ENCODE measurements at places on chromosomes 12 and 14. TPM values are rescaled to one million over a fixed set of nuclear protein-coding genes. Genes with fewer than 3 reads are reported as not detected.

DNA sequence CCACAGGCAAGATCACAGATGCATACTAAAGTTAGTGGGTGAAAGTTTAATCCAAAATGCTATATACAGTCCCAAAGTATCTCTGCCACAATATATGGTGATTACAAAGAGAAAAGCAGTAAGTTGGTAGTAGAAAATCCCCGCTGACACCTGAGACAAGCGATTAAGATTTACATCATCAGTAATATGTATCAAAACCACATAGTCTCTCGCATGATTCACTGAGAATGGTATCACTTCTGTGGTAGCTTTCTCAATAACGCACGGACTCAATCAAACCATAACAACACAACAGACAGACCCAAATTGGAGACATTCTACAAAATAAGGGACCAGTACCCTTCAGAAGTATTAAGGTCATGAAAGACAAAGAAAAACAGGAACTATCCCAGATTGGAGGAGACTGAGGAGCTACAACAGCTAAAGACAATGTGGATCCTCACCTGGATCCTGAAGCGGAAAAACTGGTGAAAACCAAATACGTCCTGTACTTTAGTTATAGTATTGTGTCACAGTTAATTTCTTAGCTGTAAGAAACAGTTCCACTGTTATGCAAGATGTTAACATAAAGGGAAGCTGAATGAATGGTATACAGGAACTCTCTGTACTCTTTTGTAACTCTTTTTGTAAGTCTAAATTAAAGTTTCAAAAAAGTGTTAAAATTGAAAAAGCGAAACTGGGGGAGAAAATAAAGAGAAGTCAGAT lies 51.0 kb downstream of the SPTLC2 start:
- DNase-seq = no peak

DNA sequence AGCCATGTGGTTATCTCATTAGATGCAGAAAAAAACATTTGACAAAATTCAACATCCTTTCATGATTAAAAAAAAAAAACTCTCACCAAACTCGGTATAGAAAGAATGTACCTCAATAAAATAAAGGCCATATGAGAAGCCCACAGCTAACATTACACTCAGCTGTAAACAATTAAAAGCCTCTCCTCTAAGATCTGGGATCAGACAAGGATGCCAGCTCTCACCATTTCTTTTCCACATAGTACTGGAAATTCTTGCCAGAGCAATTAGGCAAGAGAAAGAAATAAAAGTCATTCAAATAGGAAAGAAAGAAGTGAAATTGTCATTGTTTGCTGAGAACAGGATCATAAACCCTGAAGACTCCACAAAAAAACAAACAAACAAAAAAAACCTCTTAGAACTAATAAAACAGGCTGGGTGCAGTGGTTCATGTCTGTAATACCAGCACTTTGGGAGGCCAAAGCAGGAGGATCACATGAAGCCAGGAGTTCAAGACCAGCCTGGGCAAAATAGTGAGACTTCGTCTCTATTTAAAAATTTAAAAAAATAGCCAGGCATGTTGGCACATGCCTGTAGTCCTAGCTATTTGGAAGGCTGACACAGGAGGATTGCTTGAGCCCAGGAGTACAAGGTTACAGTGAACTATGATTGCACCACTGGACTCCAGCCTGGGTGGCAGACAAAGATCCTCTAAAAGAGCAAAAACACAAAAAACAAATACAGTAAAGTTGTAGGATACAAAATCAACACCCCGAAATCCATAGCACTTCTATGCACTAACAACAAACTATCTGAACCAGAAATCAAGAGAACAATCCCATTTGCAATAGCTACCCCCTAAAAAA lies 114.4 kb downstream of the FOXA1 start:
- DNase-seq = no peak

GRCh38 chr14:95211721-95212504 lies 54.6 kb upstream of the DICER1 start:
- DNase-seq = no peak

DNA sequence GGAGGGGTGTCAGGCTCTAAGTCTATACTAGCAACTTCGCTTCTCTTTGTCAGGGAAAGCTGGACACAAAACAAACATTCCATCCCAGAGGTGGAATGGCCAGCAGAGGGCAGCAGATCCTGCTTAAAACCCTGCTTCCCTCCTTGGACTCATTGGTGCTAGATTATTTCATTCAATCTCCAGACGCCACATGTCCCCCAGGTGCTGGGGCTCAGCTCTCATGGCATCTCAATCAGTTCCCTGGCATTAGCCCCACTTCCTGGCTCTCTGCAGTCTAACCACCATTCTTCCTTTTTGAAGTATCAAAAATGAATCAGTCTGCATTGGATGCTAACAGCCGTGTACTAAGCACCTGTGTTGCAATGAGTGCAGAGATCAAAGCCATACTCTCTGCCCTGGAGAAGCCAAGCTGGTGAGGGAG lies 8.1 kb upstream of the PPP1R1A start:
- DNase-seq = peak; percentile 33

DNA sequence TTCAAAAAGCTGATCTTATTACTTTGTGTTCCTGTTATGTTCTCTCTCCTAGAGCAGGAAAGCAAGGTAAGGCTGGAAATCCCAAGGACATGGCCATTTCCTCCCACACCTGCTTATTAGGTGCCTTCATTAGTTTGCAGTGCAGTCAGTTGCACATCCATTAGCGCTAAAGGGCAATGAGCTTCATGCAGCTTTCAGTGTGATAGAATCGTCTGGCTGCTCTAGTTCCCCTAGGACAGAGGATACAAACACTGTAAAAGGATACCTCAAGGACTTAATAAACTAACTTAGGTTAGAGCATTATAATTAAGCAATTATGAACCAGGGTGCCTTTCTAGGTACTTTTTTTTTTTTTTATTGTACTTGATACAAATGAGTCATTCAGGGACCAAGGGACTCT lies 21.1 kb downstream of the TMEM117 start:
- no peak for DNase-seq

DNA sequence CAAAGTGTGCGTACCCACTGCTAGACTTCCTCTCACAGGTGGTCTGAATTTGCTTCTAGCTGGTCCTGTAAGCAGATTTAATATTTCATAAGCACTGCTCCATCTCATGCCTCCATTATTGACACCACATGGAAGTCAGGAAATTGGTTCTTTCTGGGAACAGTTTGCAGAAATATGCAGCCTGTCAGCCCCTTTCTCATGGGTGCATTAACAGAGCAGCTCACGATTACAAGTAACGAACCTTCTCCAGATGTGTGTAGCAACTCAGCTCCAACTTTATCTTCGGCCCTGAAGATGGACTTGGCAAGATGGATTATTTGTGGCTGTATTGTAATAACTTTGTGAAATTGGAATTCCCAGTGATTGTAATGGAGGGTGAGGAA lies 214.5 kb upstream of the DDHD1 start:
- no peak for DNase-seq

DNA sequence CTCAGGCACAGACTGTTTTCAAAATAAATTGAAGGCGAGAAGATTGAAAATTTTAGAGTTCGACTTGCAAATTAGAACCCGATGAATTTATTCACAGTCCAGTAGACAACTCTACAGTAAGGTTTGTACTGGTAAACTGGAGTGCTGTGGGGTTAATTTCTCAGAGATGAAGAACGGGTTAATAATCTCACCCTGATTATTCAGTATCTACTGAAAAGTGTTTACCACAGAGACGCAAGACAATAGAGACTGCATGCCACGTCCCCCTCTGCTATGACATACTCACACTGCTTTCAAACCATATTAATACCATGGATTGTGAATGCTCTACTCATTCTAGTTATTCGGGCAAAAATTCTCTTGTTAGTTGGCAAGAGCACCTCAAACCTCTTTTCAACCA lies 36.1 kb downstream of the CFL2 start:
- no peak for DNase-seq

DNA sequence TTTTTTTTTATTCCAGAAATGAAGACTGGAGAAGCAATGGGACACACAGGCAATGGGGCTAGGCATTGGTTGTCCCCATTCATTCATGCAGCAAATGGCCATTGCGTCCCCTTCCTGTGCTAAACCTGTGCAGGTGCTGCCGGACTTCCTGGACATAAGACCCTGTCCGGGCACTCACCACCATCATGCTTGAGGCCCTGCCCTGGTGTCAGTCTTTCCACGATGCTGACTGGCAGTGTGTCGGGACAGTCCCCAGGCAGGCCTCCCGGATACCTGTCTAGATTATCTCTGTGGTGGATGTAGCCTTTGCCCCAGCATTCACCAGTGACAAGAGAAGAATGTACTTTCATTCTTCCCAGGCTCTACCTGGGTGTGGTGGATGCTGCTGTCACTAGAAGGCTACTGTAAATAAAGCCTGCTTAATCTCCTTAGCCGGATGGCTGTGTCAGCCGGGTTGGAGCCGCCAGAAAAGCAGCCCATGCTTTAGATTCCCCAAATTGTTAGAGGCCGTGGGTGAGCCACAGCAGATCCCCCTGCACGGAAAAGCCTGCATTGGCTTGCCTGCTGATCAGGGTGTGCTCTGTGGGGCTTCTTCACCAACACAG lies 94.5 kb upstream of the PARP11 start:
- DNase-seq = no peak

DNA sequence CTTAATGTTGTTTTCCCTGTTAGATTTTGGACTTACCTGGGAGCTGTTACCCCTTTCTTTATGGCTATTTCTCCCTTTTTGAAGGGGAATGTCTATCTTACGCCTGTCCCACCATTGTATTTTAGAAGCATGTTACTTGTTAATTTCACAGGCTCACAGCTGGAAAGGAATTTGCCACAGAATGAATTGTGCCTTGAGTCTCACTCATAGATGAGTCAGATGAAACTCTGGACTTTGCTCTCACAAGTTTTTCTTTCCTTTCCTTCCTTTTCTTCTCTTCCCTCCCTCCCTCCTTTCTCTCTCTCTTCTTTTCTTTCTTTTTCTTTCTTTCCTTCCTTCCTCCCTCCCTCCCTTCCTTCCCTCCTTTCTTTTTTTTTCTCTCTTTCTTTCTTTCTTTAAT lies 9.3 kb upstream of the ATF7IP start:
- DNase-seq = no peak

GRCh38 chr12:81176796-81177195 lies 98.9 kb downstream of the ACSS3 start:
- DNase-seq = no peak

DNA sequence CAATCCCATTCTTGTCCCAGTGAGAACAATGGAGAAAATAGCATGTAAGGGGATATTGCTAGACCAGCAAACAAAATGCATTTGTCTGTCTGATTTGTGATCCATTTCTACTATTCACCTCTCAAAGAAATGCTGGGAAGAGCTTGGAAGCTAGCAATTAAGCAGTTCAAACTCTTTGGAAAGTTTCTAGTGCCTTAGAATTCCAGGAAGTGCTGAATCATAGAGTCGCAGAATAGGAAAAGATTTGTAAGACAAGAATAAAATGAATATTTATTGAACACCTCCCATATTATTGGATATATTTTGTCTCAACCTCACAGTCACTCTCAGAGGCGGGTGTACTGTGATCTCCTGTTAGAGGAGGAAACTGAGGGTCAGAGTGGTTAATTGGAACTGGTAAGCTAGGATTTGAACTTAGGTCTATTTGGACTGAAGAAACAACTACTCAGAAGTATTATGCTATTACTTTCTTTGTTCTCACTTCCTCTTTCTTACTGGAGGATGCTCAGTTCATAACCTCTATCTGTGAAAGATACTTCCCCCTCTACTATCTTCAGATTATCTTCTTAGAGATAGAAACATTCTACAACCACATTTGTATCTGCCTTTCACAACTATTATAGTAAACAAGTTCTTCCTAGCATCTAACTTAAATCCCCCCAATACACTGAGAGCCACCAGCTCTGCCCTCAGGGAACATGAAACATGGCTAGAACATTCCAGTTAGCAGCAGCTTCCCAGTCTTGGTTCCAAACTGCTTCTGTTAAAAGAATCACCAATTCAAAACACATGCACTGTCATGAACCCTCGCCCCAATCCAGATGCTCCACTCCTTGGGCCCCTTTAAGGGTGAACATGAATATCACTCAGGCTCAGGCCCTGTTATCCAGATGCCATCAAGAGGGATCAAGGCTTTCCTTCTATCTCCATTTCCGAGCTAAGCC lies 64.2 kb downstream of the DRAM1 start:
- DNase-seq = no peak

DNA sequence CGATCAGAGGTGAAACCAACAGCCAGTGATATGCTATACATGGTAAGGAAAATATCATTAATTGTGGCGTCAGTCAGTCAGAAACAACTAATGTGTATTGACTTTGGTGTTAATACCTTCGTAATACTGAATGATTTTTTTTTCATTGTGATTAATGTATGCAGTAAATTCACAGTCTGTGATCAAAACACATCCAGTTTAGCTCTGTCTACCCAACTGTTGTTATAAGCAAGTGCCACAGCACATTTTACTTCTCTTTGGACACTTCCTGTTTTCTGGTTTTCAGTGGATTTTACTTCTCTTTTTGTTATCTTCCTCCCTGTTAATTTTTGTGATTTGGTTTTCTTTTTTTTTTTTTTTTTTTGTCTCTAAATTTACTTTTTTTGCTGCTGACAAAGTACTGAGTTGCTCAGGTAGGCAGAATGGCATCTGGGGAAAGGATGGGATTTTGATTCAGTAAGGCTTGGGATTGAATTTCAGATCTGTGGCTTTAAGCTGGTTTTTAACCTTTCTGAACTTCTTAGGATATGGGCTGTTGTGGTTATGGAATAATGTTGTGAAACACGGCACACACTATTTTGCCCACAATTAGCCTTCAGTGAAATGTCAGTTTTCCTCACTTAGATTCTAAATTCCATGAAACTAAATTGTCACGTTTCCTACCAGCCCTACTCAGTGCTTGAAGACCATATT lies 604 bp downstream of the GLIPR1 start:
- no peak for DNase-seq

GRCh38 chr14:64663174-64663573 lies 41.0 kb upstream of the PLEKHG3 start:
- DNase-seq = no peak

- DNase-seq = peak; percentile 56
Observed at GRCh38 chr14:64549791-64550620, at the start of gene PPP1R36. PPP1R36 (plus strand) TSS chr14:64549961; CDS start chr14:64549998, 37 bp downstream.

- DNase-seq = no peak
Observed at GRCh38 chr12:131599190-131600159, 111.4 kb upstream of the SFSWAP start.

GRCh38 chr12:5036031-5036430 lies 7.6 kb upstream of the KCNA5 start:
- no peak for DNase-seq

- DNase-seq = no peak
Observed at GRCh38 chr14:100581228-100582145, 5.7 kb downstream of the BEGAIN start.

DNA sequence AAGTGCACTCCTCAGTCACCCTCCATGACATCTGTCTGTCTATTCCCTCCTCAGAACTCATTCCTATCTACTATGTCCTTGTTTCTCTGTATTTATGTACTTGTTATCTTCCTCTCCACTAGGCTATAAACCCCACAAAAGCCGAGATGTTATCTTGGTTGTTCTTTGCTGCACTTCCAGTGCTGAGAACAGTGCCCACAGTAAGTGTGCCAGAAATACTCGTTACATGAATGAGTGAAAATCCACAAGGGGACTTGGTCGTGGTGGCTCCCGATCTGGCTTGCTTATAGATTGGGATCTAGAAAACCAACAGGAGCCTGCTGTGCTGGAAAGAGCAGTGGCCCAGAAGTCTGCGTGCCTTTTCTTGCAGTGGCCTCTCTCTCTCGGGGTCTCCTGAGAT lies 111.9 kb upstream of the PRMT8 start:
- no peak for DNase-seq

GPRC5D gene
- total RNA-seq = not detected

B4GALNT3 gene
- total RNA-seq = 3.1 TPM

SIVA1 gene
- 308 TPM for total RNA-seq

RASSF8 gene
- 6.4 TPM for total RNA-seq

ANKRD33 gene
- total RNA-seq = not detected

AVPR1A gene
- 1.6 TPM for total RNA-seq

COX8C gene
- not detected for total RNA-seq

All from thymus (tissue), 14 donors.